CD4-positive, alpha-beta T cell treated with Interleukin-4 for 4 hours (primary cell): ENCODE measurements at places on chromosomes 12 and 14.
A peak's percentile ranks its signal among the peaks of the same experiment; 100 is the strongest.

GRCh38 chr12:19390051-19390598 lies 49.2 kb upstream of the AEBP2 start:
- DNase-seq = no peak

DNA sequence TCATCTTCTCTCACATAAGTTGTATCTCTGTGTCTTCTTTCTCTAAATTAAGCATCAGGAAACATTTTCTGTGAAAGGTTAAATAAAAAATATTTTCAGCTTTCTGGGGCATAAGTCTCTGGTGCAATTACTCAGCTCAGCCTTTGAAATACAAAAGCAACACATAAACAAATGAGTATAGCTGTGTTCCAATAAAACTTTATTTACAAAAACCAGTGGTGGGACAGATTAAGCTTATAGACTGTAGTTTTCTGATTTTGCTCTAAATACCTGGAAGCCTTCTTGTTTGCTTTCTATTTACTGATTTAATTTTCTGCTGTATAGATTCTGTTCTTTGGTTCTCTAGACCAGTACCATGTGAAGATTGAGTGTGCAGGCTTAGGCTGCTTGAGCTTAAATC lies 655.1 kb downstream of the VRK1 start:
- DNase-seq = no peak

- DNase-seq = no peak
Measured at GRCh38 chr14:103704708-103705107, 10.5 kb downstream of the XRCC3 start.

DNA sequence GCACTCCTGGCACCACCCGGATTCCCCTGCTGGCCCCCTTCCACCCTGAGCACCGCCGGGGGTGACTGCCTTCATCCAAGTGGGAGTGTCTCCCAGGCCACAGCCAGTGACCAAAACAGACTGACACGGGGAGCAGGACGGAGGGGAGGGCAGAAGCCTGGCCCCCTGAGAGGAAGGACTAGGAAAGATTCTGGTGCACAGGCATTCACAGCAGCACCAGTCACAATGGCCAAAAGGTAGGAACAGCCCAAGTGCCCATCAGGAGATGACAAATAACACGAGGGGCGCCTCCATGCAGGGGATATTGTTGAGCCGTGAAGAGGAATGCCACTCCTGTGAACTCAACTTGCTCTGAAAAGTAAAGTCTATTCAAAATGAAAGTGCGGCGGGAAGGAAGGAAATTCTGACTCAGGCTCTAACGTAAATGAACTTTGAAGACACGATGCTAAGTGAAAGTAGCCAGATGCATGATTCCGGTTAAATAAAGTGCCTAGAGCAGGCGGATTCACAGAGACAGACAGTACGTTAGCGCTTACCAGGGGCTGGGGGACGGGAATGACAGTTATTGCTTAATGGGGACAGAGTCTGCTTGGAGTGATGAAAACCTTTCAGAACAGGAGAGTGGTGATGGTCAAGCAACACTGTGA lies 146.1 kb upstream of the NCOR2 start:
- peak; percentile 80 for DNase-seq

GRCh38 chr14:51360592-51360991 lies 120.5 kb downstream of the TMX1 start:
- no peak for DNase-seq

DNA sequence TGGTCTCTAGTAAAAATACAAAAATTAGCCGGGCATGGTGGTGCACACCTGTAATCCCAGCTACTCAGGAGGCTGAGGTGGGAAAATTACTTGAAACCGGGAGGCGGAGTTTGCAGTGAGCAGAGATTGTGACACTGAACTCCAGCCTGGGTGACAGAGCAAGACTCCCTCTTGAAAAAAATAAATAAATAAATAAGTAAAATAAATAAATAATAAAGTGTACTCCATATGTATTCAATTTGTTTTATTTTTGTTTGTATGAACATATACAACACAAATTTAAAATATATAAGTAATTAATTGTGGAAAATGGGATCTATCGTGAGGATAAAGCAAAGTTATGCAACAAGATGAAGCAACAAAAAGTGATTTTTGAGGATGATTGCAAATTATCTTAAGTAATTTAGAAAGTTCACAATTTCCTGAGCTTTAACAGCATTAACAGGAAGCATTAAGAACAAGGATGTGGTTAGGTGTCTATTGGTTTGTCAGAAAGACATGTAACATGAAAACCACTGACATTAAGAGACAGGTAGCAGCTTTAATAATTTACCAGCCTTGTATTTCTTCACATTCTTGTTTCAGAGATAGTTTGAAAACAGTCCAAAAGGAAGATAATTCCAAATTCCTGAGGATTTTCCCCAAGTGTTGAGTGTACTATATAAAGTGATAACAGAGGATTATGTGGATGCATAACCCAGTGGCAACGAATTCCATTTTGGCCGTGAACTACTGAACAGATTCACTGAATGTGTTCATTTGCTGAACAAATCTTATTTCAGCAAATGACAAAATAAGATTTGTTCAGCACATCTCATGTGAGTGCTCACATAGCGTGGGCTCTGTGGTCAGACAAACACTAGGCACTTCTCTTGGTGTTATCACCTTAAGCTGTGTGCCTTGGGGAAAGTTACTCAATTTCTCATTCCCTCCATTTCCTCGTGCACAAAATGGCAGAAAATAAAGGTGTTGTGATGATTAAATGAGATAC lies 68.6 kb upstream of the RESF1 start:
- peak; percentile 79 for DNase-seq

- no peak for DNase-seq
Measured at GRCh38 chr14:38210587-38211216, 3.0 kb downstream of the SSTR1 start.

DNA sequence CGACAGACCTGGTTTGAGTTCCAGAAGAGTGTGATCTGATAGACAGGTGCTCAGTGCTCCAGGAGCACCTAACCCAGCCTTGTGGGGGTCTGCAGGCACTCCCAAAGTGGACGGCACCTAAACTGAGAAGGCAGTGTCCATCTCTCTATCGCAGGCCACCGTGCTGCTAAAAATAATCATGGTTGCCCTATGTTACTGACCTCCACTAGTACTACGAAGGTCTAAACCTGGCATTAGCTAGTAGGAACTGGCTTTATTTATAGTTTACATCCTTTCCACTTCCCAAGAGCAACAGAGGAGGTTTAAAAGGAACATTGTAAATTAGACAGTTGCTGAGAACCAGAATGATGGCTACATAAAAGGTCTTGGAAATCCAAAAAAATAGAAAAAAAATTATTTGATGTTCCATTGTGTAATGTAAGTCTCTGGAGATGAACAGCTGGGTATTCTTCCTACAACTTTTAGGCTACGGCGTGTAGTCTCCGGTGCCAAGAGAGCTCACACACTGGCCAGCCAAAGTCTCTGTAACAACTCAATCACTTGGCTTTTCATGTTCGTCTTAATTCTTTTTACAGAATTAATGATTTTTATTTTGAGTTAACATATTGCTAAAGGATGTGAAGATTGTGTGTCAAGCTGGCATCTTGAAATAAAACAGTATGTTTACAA lies 27.3 kb downstream of the PPFIBP1 start:
- DNase-seq = no peak

DNA sequence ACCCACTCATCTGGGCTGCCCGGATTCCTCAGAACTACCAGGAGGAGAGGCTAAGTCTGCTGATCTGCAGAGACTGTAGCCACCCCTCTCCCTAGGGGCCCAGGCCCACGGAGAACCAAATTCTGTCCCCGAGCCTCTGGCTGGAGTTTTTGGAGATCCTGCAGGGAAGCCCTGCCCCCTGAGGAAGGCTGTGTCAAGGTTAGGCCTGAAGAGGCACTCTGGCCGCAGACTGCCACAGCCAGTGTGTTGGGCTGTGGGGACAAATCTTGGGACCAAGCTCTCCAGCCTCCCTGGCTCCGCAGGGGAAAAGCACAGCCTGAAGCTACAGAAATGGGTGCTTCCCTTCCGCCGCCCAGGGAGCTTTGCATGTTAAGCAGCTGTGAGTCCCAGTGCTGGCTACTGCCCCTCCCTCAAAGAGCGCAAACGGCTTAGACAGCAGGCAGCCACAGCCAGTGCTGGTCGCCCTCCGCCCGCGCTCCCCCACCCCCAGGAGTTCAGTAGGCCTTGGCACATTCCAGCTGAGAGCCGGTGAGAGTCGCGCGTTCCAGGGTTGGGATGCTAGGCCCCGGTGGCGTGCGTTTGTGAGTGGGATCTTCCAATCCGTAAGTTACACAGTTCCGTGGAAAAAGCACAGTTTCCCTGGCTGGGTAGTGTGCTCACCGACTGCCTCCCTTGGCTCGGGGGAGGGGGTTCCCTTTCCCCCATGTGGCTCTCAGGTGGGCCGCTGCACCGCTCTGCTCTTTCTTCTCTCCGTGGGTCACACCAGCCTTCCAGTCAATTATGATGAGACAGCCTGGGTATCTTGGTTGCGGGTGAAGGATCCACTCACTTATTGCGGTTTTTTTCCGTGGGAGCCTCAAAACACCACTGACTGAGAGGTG lies 13.2 kb downstream of the CLEC4E start:
- DNase-seq = no peak

GRCh38 chr12:116880817-116881324 lies 370 bp downstream of the HRK start:
- DNase-seq = no peak

- DNase-seq = no peak
Measured at GRCh38 chr12:92899386-92900001, 29.6 kb downstream of the EEA1 start.

GRCh38 chr12:93087840-93088610 lies 158.9 kb upstream of the EEA1 start:
- DNase-seq = no peak

DNA sequence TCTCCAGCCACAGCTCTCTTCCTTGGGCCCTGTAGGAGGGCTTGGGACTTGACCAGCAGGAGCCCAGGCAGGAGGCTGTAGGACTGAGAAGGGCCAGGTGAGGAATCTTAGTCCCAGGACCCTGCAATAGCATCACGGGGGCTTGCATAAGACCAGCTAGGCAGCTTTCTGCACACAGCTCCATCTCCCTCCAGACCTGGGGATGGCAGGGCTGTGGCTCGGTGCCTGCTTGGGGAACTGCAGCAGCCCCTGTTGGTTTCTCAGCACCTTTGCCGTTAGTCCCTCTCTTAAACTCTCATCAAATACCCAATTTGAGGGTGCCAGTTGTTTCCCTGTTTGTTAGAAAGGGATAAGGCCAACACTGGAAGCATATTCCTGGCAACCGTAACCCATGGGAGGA lies 14.3 kb downstream of the DIO3 start:
- no peak for DNase-seq

DNA sequence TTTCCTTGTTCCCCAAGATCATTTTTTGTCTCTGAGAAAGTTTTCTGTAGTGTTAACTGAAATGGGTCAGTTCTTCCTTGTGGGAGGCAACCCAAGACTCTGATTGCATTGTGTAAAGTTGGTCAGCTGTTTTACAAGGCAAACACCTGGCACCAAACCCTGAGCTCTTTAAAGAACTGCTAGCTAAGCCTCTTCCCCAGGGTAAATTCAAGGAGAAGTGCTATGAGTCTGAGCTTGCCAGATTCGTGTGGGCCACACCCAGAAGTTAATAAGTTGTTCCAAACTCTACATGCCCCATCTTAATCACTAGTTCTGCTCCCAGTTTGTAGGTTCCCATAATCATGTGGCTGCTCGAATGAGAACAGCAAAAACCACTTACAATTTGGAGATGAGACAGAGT lies 214.5 kb downstream of the BTG1 start:
- no peak for DNase-seq

DNA sequence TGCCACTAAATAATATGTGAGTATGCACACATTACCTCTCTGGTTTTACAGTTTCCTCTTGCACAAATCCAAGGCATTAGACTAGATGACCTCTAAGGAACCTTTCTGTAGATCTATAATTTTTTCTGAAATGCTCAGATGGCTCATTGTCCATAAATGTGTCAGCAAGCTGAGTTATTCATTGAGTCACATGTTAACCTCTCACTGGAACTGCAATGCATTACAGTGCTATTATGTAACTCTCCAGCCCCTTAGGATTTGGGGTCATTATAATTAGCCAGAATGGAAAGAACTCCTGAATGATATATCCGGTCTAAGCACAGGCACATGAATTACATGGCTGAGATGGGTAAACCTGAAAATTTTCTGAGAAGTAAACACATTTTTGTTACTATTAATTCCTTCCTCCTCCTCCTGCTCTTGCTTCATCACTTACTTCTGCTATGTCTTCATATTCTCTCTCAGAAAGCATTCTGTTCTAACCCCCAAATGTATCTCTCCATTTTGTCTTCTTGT lies 20.3 kb upstream of the DRAM1 start:
- DNase-seq = no peak

- DNase-seq = no peak
Measured at GRCh38 chr12:78338054-78338785, 507.5 kb downstream of the NAV3 start.

GRCh38 chr12:108307006-108307405 lies 32.1 kb downstream of the CMKLR1 start:
- no peak for DNase-seq

GRCh38 chr12:107475900-107476299 lies 209.7 kb upstream of the PWP1 start:
- DNase-seq = no peak

- DNase-seq = no peak
Measured at GRCh38 chr14:101602466-101602840, 41.2 kb downstream of the DIO3 start.

GRCh38 chr12:1837541-1838204 lies 17.3 kb downstream of the LRTM2 start:
- DNase-seq = no peak

- DNase-seq = no peak
Measured at GRCh38 chr12:69686731-69687130, 12.4 kb downstream of the BEST3 start.

DNA sequence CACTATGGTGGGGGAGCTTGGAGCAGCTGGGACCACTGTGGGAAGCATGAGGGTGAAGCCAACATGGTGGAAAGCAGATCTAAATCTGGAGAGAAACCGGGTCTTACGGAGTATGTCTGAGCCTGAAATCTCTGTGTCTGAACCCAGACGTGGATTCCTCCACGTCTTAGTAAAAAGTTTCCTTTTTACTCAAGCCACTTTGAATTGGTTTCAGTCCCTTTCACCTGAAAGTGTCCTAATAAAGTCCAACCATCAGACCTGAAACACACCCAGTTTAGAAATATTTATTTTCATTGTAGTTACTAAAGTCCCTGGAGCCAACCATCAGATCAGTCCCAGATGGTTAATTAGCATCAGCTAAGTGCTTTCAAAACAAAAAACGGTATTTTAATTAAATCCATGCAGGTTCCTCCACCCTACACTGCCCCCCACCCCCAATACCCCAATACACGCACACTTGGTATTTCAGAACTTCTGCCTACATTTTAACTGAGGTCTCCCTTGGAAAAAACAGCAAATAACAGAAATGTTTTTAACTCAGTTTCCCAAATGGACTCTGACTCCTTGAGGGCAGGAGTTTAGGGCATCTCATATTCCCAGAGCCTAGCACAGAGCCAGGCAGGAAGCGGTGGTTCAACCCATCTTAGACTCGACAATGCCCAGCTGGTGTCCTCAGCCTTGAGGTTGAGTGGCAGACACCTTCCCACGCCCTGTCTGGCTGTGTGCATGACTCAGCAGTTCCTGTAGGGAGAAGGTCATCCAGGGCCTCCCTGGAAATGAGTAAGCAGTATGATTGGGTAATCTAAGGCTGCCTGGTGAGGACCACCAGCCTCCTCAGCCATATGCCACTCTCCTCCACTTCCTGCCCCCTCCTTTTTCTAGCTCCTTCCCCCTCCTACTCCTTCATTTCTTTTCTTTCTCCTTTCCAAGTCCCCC lies 175.8 kb downstream of the TTC8 start:
- DNase-seq = no peak

- DNase-seq = no peak
Measured at GRCh38 chr12:84165998-84166571, 746.5 kb downstream of the SLC6A15 start.
